ENCODE measurements at places on chromosomes 12 and 14.

DNA sequence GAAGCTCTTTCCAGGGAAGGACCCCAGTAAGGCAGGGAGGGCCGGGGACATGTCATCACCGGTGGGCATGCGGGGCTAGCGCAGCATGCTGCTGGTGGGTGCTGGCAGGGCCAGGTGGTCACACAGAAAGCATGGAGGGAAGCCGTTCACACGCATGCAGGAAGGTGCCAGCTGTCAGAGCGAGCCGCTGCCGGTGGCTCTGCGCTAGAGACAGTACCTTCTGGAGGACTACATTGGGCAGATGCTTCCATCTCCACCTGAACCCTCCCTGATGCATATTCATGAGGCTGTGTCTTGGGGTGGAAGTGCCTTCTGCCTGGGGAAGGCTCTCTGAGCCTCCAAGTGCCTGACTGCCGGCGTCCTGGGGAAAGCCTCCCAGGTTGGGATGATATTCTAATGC, 203.8 kb downstream of the CALM1 start:
- no peak for DNase-seq

DNA sequence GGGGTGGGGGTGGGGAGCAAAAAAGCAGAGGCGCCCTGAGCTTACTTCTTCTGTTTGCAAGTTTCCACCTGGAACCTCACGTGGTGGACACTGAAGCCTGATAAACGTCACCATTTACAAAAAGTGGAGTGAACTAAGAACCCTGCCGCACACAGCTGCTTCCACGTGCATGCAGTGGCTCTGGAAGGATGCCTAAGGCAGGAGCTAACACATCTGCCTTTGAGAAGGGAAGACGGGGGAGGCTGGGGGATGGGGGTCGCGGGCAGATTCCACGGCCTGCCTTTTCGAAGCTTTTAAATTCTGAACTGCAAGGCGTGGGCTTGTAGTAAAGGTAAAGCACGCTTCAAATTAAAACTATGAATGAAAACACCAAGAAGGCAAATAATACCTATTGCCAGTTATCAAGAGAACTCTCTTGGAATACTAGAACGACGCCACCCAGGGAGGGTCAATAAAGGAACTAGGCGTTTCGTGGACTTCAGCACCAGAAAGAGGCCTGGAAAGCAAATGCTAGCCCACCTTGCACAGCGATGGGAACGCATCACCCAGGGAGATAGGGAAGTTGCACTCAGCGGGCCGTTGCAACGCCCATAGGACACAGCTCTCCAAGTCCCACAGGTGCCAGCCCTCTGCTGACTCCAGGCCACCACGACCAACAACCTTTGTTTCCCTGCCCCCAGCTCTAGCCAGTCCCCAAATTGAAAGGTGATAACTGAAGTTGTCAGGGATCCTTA, 61.8 kb downstream of the TESC start:
- no peak for DNase-seq

GRCh38 chr12:129964826-129965457, 61.1 kb upstream of the TMEM132D start:
- no peak for DNase-seq

DNA sequence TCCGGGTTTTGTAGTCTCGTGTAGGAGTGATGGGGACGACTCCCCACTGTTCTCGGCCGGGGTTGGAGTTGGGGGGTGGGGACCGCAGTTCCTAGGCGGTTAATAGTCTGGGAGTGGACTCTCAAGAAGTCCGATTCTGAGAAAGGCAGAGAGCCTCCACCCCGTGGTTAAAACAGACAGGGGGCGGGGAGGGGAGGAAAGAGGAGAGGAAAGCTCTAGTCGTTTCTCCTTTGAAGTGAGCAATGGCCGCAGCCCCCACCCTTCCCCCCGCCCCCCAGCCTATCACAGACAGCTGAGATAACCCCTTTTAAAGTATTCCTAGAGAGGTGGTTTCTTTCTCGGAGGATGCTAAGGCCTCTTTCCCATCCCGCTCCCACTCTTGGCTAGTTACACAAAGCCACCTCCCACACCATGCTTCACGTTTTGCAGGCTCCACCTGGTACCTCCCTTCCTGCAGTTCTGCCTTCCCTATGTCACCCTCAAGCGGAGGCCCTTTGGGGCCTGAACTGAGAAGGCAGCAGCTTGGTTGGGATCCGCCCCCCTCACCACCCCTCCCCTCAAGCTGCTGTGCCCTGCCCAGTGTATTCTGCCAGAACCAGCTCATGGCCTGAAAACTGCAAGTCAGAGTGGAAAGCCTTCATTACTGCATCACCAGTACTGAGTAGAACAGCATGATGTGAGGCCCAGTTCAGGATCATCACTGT, 853 bp downstream of the USP5 start:
- DNase-seq = no peak

GRCh38 chr12:11651381-11651780, 1.9 kb downstream of the ETV6 start:
- DNase-seq = no peak

GRCh38 chr12:50132505-50133135, 20.6 kb downstream of the COX14 start:
- no peak for DNase-seq

DNA sequence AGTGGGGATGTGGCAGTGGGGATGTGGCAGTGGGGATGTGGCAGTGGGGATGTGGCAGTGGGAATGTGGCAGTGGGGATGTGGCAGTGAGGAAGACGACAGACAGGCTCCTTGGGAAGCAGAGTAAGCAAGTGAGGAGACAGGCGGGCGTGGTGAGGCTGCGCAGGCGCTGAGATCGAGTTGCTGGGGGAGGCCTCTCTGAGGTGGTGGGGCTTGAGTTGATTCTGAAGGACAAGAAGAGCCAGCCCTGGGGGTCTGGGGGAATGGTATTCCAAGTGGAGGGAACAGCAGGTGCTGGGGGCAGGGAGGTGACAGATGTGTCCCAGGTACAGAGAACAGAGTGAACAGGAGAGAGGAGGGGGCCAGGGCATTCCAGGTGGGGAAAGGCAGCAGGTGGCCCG, 33.8 kb upstream of the TSPAN9 start:
- no peak for DNase-seq

DNA sequence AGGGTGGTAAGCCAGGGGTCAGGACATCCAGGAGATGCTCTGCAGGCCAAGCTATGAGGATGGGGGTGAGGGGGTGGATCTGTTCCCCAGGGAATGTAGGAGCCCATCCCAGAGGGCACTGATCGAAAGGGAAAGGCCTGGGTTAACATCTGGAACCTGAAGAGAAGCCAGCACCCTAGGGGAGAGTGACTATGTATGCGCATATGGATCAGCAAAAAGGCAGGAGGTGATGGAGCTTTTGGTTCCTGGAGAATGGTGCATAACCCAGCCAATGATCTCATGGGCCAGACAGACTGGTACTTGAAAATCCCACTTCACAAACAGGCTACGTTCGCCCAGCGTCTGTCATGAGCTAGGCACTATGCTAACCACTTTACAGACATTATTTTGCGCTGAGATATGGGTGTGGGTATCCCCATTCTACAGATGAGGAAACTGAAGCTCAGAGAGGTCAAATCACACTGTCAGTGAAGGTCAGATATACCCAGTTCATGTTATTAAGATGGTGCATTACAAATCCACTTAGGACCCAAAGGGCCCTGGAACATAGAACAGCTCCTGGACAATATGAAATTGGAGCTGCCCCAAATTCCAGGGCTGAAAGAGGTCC, 1.6 kb downstream of the CCDC63 start:
- DNase-seq = no peak

DNA sequence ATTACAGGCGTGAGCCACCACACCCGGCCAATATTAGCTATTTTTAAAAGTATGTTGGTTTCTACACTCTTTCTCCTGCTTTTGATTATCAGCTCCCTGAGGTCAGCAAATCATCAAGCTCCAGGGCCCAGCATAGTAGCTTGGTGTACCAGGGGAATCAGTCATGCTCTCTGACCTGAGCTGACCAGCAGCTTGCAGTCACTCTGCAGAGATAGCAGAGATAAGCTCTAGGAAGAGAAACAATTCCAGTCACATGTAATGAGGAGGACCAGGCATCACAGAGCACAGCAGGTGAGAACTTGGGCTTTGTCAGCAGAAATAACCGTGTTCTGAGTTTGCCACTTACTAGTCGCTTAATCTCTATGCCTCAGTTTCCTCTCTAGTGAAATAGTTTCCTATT, 8.5 kb downstream of the PLEKHD1 start:
- no peak for DNase-seq

- no peak for DNase-seq
Observed at GRCh38 chr14:28673056-28673455, 93.5 kb upstream of the FOXG1 start.

- DNase-seq = no peak
Observed at GRCh38 chr12:68240079-68240478, 13.3 kb downstream of the IL22 start.

- DNase-seq = no peak
Observed at GRCh38 chr12:2785017-2785416, 9.8 kb upstream of the FKBP4 start.

- no peak for DNase-seq
Observed at GRCh38 chr14:38964630-38965029, 138.4 kb downstream of the SEC23A start.

GRCh38 chr12:121214166-121214777, 4.3 kb downstream of the P2RX4 start:
- no peak for DNase-seq

- DNase-seq = peak; percentile 78
Observed at GRCh38 chr12:1583421-1584078, 10.8 kb downstream of the FBXL14 start.

- DNase-seq = peak; percentile 40
Observed at GRCh38 chr14:101716956-101717662, 44.4 kb upstream of the PPP2R5C start.
